Spinal cord (tissue), 10 donors: ENCODE measurements at places on chromosomes 13 and 19. TPM values are rescaled to one million over a fixed set of nuclear protein-coding genes. Genes with fewer than 3 reads are reported as not detected.

PHLDB3 gene
- 6.0 TPM for total RNA-seq

NCAN gene
- total RNA-seq = 184 TPM

FGF9 gene
- 15.3 TPM for total RNA-seq

EDNRB gene
- 154 TPM for total RNA-seq

ZNF491 gene
- 8.7 TPM for total RNA-seq
